ENCODE measurements at places on chromosomes 3 and 15.

- no peak for DNase-seq
Measured at GRCh38 chr15:63052961-63053698, 10.6 kb downstream of the TPM1 start.

- DNase-seq = no peak
Measured at GRCh38 chr15:59266028-59266427, 59.4 kb downstream of the LDHAL6B start.

DNA sequence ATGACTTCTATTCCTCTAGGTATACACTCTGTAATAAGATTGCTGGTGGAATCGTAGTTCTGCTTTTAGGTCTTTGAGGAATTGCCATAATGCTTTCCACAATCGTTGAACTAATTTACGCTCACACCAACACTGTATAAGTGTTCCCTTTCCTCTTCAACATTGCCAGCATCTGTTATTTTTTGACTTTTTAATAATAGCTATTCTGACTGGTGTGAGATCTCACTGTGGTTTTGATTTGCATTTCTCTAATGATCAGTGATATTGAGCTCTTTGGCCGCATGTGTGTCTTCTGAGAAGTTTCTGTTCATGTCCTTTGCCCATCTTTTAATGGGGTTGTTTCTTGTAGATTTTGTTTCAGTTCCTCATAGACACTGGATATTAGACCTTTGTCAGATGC lies 12.8 kb downstream of the NXPE3 start:
- DNase-seq = no peak

- no peak for DNase-seq
Measured at GRCh38 chr15:89494941-89495637, 1.3 kb downstream of the RHCG start.

DNA sequence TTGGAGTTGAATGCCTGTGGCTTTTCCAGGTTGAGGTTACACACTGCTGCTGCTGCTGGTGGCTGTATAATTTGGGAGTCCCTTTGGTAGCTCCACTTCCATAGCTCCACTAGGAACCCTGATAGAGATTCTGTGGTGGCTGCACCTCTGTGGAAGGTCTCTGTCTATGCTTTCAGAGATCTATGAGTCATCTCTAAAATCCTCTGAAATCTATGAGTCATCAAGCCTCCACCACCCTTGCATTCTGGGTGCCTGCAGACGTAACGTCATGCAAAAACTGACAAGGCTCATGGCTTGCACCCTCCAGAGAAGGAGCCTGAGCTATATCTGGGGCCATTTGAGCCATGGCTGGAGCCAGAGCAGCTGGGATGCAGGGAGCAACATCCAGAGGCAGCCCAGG lies 1037.0 kb upstream of the CFAP20DC start:
- no peak for DNase-seq

GRCh38 chr3:156216852-156217251 lies 96.5 kb downstream of the KCNAB1 start:
- DNase-seq = no peak
